ENCODE measurements at places on chromosomes 2 and 18. TPM values are rescaled to one million over a fixed set of nuclear protein-coding genes. Genes with fewer than 3 reads are reported as not detected.
A peak's percentile ranks its signal among the peaks of the same experiment; 100 is the strongest.

GRCh38 chr2:71006955-71007799 is 12.5 kb upstream of the TEX261 start:
- no peak for DNase-seq

DNA sequence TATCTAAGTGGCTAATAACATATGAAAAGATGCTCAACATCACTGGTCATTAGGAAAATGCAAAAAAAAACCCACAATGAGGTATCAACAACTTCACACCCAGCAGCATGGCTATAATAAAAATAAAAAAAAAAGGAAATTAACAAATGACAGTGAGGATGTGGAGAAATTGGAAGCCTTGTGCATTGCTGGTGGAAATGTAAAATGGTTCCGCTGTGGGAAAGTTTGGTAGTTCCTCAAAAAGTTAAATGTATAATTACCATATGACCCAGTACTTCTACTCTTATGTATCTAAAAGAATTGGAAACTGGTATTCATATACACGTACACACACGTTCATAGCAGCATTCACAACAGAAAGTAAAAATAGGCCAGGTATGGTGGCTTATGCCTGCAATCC is 15.5 kb upstream of the CACNB4 start:
- DNase-seq, result no peak

GRCh38 chr2:202007015-202007982 is 26.4 kb upstream of the FZD7 start:
- no peak for DNase-seq

DNA sequence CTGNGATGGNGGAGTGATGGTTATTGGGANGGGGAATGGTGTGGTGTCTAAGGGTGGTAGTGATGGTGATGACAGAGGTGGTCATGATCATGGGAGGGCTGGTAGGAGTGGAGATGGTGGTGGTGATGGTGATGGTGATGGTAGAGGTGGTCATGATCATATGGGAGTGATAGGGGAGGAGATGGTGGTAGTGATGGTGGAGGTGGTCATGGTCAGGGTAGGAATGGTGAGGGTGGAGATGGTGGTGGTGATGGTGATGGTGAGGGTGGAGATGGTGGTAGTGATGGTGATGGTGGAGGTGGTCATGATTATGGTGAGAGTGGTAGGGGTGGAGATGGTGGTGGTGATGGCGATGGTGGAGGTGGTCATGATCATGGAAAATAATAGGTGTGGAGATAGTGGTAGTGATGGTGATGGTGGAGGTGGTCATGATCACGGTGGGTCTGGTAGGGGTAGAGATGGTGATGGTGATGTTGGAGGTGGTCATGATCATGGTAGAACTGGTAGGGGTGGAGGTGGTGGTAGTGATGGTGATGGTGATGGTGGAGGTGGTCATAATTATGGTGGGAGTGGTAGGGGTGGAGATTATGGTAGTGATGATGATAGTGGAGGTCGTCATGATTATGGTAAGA is 83.7 kb downstream of the INPP5D start:
- DNase-seq, result no peak

DNA sequence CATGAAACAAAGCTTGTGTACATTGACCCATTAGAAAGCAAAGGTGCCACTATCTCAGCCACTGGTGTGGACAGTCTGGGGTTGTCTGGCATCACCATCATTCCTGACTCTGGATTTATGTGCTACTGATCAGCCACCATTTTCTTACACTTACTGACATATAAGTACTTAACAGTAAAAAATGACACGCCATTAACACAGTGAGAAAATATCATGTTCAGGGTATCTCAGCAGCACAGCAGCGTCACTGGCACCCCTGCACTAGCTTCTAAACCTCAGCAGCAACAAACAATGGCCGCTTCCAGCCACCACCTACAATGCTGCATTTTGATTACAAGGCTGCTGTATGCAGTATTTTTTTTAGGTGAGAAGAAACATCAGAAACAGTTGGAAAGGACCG is 253.4 kb upstream of the HDAC4 start:
- DNase-seq, result no peak

DNA sequence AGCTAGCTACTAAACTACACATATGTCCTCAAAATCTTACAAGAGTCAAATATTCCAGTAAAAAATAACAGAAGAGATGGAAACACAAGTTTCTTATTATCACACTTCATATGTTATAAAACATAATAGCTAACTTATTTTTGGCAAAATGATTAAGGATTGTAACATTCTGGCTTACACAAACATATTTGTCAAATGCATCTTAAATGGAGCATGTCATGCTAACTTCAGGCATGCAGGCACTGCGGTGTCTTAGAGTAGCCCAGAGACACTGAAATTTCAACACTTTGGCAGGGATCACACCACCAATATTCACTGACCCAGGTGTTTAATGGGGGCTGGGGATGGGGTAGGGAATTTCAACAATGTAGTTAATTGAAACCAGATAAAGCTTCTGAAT is 51.6 kb downstream of the LDAH start:
- no peak for DNase-seq

DNA sequence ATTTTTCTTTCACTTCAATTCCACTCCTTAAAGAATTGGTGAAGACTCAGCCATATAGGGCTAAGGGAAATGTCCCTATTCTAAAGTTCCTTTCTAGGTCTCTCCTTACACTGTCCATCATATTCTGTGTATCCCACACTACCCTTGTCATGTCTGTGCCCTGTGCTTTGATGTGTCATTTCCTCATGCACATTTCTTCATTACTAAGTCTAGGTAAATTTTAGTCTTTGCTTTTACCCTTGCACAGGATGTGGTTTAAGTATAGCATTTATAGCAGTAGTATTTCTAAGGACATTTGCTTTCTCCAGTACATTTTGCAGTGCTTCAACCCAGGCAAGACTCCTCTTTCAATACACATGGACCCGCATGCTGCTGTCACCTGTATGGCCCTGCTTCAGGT is 221.5 kb upstream of the ACVR2A start:
- DNase-seq, result no peak

DNA sequence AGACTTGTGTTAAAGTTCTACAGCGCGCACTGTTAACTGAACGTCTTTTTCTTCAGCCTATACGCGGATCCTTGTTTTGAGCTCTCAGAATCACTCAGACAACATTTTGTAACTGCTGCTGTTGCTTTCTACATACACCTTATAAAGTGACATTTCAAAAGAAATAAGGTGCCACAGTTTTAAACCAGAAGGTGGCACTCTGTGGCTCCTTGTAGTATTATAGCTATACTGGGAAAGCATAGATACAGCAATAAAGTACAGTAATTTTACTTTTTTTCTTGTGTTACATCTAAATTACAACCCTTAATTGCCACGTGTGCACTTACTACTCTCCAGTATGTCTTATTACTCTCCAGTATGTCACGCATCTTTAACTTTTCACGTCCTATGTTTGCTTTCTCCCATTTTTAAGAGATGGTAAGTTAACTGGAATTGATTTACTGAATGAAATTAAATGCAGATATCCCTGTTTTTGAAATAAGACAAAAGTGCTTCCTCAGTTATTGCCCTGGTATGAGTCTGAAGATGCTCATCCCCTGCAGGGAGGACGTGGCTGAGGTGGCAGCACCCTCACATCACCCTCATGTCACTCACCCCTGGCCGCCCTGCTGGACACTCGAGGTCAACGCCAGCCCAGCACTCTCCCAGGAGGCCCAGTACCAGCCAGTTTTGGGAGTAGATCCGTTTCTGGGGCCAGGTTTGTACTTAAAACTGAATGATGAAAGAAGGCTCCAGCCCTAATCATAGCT is 37.8 kb downstream of the GORASP2 start:
- no peak for DNase-seq

DNA sequence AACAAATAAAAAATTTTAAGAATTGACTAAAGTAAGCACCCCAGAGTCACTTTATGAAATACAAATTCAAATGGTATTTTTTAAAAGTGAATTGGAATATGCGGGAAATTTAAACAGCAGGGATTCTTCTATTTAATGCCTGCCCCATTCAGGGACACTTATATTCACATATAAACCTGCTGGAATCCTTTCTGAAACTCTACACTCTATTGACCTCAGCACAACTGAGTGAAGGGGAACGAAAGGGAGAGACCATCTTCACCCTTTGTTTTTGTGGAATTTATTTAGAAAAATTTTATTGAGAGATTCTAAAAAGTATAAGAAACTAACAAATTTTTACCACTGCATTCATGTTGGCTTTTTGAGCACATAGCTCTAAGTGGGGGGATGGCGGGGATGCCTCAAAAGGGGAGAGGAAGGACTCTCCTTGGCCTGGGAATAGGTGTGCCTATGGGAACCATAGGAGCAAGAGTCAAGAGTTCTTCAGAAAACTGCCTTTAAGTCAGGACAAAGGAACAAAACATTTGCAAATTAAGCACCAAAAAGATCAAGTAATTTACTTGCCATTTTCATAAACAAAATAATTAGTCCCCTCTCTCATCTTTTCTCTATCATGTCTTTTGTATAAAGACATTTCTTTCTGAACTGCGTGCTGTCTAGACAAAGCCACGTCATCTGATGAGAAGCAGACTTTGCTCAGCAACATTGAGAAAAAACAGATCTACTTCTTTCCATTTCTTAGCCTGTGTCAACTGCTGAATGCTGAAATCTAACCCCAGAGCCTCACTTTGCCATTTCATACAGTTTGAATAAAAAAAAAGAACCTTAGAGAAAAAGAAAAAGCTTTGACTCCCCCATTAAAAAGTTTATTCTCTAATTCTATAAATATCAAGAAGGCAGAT is 21.6 kb upstream of the FLACC1 start:
- no peak for DNase-seq

- no peak for DNase-seq
These were observed 30.3 kb upstream of the TAF1B start for GRCh38 chr2:9812945-9813311.

DNA sequence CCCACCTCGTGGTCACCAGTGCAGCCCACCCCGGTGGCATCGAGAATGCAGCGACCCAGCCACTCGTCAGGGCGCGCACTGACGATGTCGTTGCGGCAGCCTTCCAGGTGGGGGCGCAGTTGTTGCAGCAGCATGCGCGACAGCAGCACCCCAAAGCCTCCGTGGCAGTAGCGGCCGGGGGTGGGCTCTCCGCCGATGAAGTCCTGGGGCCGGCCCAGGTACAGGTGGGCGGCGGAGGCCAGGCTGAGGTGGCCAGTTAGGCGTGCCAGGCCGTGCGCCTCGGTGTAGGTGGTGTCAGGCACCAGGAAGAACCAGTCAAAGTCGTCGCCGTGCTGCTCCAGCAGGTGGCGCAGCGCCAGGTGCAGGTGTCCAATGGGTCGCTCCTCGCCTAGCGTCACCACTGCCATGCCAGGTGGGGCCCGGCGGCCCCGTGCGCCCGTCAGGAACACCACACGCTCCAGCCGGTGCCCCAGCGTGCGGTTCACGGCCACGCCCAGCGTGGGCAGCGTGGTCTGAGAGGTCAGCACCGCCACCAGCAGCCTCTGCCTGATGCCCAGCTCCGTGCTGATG is 1.9 kb downstream of the CHPF start:
- peak; percentile 32 for DNase-seq

GRCh38 chr18:63511285-63511684 is 30.9 kb upstream of the SERPINB12 start:
- DNase-seq, result no peak

DNA sequence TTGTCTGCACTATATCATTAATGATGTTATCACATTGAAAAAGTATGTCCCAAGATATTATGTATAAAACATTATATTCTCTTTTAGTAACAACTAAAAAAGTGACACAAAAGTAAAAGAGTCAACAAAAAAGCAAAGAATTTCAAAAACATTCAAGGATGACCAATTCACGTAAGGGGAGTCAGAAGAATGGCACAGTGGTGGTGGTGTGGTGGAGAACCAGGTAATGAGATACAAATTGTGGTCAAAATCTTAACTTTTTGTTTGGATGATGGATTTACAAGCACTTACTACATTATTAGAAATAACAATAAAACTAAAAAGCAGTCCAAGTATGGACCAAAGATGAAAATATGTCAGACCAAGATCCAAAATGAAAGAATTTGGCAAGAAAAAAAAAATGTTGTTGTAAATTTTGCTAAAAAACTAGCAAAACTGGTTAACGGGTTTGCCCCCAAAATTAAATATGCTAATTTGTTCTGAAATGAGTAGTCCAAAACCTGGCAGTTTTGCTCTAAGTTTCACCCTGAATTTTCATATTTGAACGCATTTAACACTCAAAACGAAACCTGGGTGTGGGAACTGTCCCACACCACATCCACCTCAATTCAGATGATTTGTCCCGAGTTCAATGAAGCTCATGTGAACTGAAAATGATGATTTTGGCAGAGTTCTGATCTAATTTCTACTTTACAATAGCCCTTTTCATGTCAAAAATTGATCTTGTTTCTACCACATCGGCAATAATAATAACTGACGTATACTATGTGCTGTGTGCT is 135.8 kb downstream of the IKZF2 start:
- no peak for DNase-seq

- no peak for DNase-seq
These were observed 56.6 kb upstream of the SLC1A4 start for GRCh38 chr2:64932371-64933216.

- no peak for DNase-seq
These were observed 38.4 kb downstream of the TGFBRAP1 start for GRCh38 chr2:105290981-105291660.

DNA sequence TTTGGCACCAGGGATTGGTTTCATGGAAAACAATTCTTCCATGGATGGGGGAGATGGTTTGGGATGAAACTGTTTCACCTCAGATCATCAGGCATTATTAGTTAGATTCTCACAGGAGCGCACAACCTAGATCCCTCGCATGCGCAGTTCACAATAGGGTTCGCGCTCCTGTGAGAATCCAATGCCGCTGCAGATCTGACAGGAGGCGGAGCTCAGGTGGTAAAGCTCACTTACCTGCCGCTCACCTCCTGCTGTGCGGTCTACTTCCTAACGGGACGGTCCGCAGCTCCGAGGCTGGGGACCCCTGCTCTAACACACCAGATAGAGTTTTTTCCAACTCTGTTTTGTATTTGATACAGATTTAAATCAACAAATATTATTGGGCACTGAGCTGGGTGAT is 286.5 kb downstream of the MTX2 start:
- no peak for DNase-seq

GRCh38 chr18:45370255-45371010 is 244.8 kb upstream of the SLC14A2 start:
- DNase-seq, result no peak

Gene C18orf54
- 0.26 TPM for total RNA-seq

Gene CD8B2
- total RNA-seq, result not detected

Gene CDK5R2
- total RNA-seq, result not detected

Gene ATP6V1C2
- total RNA-seq, result not detected

Gene IGFBP5
- 146 TPM for total RNA-seq

Gene BOD1L2
- not detected for total RNA-seq

Gene TMEM200C
- 0.07 TPM for total RNA-seq

Gene HOXD1
- not detected for total RNA-seq

All from gastrocnemius medialis (tissue), 4 donors.